Uterus (tissue), 4 donors: ENCODE measurements at places on chromosomes 12 and 14. TPM values are rescaled to one million over a fixed set of nuclear protein-coding genes. Genes with fewer than 3 reads are reported as not detected.

Gene PCNX1
- 109 TPM for total RNA-seq

Gene MANSC4
- not detected for total RNA-seq

Gene VASH1
- 23.4 TPM for total RNA-seq

Gene CACNB3
- total RNA-seq, result 9.2 TPM
